ENCODE measurements at places on chromosomes 7 and 10.

DNA sequence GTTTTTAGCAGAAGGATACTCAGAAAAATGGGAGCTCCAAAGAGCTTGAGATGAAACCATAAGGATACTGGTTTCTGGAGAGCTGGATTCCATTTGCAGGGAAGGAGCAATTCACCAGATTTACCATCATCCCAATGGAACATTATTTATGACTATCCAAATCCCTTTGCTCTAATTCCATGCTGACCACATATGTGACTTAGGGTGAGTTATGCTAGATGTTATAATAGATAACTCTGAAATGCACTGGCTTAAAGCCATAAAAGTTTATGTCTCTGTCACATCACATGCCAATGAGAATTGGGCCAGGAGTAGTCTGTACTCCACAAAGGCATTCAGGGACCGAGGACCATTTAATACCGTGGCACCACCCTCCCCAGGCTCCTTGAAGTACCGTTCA lies 185.2 kb downstream of the SKIDA1 start:
- no peak overlapping the region for H3K27ac ChIP-seq
- no peak overlapping the region for H3K4me3 ChIP-seq
- no peaks in the 10 kb centered on the region for H3K36me3 ChIP-seq

DNA sequence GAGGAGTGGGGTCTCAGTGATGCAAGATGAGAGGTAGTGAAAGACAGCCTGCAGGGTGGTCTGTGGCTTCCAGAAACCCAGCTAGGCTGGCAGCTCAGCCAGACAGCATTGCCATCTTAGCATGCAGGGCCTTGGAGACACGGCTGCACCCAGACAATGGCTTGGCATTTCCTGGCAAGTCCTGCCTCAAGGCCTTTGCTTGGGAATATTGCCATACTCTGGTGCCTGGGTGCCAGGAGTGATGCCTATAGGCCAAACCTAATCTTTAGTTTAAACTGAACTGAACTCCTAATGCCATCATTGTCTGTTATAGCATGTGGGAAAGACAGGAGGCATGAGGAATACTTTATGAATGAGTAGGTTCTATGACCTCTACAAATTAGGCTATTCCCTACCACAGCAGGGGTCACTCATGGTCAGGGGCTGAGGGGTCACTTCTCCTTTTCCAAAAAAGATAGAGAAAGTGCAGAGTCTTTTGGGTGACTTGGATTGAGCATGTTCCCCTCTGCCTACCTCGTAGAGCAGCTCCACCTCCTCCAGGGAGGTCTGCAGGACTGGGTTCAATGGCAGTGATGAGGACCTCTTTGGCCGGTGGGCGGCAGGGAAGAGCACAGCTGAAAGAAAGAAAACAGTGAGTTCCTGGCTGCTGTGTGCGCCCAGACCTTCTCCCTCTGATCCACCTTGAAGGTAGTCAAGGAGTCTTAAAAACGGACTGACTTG lies 8.8 kb upstream of the SLC13A4 start:
- H3K27me3 ChIP-seq = peaks cover 8% of the 10 kb centered on the region
- no peak overlapping the region for H3K27ac ChIP-seq
- no peak overlapping the region for H3K4me3 ChIP-seq

DNA sequence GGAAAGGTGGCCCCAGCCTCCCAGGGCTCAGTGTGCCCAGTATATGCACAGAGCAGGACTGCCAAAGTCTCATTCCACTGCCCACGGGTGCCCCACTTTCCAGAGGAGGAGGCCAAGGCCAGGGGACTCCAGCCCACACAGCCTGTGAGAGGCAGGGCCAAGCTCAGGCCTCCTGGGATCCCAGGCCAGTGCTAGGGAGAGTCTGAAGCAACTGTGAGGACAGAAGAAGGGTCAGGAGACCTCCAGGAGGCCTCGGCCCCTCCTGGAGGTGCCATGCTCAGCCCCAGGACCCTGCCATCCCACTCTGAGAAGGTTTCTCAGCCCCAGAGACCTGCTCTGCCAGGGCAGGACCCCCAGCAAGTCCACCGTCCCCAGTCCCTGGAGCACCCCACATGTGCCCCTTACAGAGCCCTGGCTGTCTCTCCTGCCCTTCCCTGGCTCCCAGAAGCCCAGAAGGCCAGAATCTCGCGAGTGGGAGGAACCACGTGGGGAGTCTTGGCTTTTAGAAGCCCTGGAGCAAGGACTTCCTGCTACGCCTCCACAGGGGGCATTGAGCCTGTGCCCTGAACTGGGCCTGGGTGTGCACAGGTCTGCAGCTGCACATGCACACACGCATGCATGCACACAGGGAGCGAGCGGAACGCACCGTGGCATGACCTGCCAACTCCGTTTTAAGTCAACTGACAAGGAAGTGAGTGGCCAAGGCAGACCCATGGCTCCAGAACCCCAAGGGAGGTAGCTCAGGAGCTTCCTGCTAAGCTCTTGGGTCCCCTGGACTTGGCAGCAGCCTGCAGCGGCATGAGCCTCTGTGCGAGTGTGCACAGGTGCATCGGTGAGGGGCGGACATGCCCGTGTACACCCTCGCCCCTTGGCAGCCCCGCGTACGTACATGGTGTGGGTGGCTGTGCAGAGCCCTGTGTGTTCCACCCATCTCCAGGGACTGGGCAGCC lies 33.6 kb downstream of the ZCCHC24 start:
- H3K27ac ChIP-seq = no peak overlapping the region
- no peak for ATAC-seq
- no peaks in the 10 kb centered on the region for H3K27me3 ChIP-seq
- no peak overlapping the region for H3K4me3 ChIP-seq
- H3K4me1 ChIP-seq = peaks cover 9% of the 10 kb centered on the region

GRCh38 chr7:128394904-128395496 lies 14.8 kb downstream of the IMPDH1 start:
- H3K4me1 ChIP-seq = peaks cover 3% of the 10 kb centered on the region
- H3K27ac ChIP-seq = no peak overlapping the region
- no peak overlapping the region for H3K4me3 ChIP-seq
- H3K36me3 ChIP-seq = peaks cover 47% of the 10 kb centered on the region

GRCh38 chr10:943334-944033 lies 12.0 kb upstream of the LARP4B start:
- H3K4me3 ChIP-seq = no peak overlapping the region
- H3K27ac ChIP-seq = no peak overlapping the region
- no peaks in the 10 kb centered on the region for H3K27me3 ChIP-seq
- ATAC-seq = no peak

DNA sequence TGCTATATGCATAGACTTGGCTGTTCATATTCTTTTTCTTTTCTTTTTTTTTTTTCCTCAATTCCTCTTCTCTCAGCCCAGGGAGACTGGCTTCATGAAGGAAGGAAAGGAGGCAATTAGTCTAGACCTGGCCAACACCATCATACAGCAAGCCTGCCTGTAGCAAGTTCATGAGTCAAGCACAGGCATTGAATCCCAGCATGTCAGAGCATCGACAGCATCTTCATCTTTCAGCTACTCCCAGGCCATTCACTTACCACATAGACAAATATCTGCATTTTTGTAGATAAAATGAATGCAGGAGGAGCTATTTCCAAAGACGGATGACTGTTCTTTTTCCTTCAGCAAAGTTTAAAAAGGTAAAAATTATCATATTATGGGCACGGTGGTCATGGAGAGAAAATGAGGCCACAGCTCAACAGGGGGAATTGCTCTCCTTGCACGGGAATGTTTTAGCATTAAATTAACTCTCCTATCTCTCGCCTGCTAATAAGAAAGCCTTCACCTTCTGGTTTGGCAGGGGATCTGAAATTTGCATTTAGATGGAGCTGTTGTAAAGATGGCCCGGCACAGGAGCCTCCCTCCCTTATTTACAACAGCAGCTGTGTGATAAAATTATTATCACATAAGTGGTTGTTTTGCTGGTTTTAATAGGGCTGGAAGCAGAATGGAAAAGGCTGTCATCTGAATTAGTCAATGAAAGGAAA lies 626.5 kb upstream of the AUTS2 start:
- H3K4me3 ChIP-seq = no peak overlapping the region
- H3K4me1 ChIP-seq = no peaks in the 10 kb centered on the region
- H3K27me3 ChIP-seq = no peaks in the 10 kb centered on the region
- ATAC-seq = no peak

DNA sequence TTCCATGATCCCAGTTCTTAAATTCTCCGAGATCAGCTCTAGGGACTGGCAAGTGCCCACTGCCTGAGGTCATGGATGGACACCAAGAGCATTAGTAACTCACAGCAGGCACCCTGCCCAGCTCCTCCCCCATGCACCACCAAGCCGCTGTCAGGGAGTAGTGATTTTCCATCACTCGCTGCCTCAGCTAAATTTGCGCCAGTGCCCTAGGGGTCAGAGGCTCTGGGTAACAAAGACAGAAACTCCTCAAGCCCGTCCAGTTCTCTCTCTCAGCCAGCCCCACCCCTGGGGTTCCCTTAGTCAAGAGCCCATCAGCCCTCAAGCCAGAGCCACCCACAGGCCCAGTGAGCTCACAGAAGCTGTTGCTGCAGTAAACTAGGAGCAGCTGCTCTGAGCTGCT lies 30.0 kb downstream of the PAX2 start:
- H3K4me3 ChIP-seq = no peak overlapping the region
- ATAC-seq = no peak
- no peak overlapping the region for H3K27ac ChIP-seq
- no peaks in the 10 kb centered on the region for H3K36me3 ChIP-seq
- no peaks in the 10 kb centered on the region for H3K4me1 ChIP-seq
- H3K27me3 ChIP-seq = peaks cover 49% of the 10 kb centered on the region
